ENCODE measurements at places on chromosomes 5 and 9.

DNA sequence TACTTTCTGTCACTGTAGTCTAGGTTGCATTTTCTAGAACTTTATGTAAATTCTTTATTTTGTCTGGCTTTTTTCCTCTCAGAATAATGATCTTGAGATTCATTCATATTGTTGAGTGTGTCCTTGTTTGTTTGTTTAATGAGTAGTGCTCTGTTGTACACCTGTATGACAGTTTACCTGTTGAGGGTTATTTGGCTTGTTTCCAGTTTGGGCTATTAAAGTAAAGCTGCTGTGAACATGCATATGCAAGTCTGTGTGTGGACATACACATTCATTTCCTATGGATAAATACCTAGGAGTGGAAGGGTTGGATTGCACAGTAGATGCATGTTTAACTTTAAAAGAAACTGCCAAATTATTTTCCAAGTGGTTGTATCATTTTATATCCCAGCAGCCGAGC, 30.4 kb downstream of the MVB12B start:
- peak; percentile 91 for DNase-seq

DNA sequence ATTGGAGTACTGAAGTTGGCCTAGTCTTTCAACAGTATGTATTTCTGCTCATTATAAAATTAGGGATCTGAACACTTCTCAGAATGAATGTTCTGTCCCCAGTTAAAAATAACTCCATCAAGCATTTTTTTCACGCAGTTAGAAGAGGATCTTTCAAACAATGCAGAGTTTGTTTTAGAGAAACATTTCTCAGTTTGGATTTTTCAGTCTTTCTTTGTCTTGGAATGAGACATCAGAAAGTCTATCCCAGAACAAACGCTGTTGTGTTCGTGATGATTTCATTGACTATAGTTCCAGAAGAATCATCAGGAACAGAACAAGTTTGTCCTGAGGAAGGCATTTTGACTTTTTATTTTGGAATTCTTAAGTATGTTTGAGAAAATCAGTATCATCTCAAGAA, 218.7 kb downstream of the ARRDC3 start:
- no peak for DNase-seq

DNA sequence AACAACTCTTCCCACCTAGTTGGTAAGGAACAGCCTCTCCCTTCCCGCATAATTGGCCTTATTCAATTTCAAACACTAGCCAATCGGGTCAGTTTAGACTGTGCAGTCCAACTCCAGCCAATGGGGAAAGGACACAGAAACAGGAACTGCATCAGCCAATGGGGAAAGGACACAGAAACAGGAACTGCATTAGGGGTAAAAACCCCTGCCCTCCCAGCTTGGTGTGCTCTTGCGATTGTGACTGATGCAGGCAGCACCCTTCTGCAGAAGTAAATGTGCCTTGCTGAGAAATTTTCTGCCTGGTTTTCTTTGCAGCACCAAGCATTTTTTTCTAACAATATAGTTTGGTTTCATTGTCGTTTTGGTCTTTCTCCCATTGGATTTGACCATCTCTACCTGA, 8.5 kb upstream of the GLT6D1 start:
- DNase-seq: no peak

DNA sequence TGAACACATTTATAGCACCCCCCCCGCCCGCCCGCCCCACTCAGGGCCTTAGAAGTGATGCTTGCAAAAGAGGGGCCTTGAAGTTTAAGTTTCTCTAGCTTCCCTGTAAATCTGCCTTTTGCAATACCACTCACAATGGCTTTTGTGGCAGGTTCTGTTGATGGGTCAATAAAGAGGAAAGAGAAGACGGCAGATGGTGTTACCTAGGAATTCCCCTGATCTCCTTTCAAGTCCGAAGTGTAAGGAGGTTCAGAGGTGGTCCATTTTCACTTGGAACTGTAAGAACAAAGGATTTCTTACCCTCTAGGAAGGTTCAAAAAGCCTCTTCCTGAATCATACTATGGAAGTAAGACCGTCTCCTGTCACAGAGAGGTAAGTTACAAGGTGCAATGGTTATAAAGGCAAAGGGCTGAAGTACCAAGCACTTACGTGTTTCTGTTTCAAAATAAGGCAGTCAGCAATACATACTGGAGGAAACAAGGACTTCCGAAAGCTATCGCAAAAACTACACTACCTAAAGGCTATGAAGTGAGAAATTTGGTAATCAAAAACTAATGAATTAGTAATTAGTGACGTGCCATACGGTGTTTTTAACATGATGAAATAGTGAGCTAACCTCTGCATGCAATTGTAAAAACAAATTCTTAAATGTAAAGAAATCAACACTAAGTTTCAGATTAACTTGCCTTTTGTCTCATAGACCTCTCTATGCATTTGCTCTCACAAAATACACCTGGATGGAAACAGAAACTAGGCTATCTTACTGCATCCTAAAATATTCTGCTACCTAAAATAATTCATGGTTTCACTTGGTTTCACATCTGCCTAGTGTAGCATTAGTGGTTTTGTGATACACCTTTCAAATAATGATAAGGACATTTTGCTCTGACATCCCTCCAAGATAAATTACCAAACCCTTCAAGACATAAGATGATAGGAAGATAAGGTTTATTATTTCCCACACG, 589.4 kb upstream of the FAM174A start:
- no peak for DNase-seq

DNA sequence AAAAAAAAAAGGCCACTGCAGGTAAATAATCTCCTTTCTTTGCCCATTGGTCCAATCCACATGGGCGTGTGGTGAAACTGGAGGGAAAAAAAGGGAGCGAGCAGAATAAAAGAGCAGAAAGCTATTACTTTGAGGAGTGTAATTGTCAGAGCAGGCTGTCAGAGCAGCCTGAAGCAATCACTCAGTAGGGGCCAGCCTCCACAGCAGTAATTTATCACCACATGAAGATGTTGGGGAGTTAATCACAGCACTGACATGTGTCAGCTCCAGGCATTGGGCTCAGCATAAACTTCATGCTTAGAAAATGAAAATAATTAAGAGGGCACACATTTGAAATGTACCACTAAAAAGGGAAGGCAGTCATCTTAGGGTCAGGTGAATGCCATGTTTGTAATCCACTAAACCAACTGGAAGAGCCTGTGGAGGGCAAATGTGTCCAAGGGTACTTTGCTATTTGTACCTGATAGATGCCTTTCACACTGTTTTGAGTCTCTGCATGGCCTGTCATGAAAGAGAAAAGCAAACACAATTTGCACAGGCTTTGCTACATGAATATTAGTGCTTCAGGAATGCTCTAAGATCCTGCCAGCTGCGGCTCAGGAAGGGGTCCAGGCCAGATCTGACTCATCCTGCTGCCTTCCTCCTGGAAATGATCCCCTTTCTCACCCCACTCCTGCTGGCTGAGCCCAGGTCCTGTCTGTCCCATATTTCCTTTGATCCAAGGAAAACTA, 2.9 kb upstream of the PTGER4 start:
- no peak for DNase-seq

DNA sequence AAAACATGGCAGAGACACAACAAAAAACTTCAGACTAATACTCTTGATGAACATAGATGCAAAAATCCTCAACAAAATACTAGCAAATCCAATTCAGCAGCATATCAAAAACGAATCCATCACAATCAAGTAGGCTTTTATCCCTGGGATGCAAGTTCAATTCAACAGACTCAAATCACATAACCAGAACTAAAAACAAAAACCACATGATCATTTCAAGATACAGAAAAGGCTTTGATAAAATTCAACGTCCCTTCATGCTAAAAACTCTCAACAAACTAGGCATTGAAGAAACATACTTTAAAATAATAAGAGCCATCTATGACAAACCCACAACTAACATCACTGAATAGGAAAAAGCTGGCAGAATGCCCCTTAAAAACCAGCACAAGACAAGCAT, 93.6 kb downstream of the TUSC1 start:
- no peak for DNase-seq

- DNase-seq: no peak
Measured at GRCh38 chr9:124934290-124934689, 6.6 kb downstream of the GOLGA1 start.

- no peak for DNase-seq
Measured at GRCh38 chr9:614431-614830, 227.1 kb upstream of the DMRT1 start.

DNA sequence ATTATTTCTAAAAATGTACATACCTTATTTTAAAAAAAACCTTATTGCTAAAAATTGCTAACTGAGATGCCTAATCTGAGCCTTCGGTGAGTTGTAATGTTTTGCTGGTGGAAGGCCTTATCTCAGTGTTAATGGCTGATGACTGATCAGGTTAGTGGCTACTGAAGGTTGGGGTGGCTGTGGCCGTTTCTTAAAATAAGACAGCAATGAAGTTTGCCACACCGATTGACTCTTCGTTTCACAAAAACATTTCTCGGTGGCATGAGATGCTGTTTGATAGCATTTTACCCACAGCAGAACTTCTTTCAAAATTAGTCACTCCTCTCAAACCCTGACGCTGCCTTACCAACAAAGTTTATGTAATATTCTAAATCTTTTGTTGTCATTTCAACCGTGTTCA, 14.7 kb downstream of the CENPK start:
- no peak for DNase-seq

DNA sequence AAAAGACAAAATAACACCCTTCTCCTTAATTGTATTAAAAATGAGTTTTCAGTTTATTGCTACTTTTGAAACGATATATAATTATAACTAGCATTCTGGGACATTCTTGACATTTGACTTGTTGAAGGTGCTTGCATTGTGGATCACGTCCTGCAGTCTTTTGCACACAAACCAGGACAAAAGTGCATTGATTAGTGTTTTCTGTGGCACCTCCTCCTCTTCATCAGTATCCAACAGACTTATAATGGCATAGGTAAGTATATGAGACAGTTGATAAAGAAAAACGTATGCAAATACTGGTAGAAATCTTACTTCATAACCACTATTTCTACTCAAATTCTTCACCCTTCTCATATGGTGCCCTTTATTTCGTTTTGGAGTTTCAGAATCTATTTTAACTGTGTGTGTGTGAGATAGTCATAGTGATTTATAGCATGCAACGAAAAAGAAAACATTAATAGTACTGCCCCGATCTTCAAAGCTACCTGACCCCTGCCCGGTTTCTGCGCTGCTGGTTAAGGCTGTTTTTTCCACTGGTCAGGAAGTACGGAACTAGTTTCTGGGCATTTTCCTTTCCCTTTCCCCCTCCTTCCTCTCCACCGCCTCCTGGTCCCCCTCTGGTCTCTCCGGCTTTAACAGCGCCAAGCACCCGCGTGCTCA, 639 bp upstream of the RASA1 start:
- DNase-seq: no peak

DNA sequence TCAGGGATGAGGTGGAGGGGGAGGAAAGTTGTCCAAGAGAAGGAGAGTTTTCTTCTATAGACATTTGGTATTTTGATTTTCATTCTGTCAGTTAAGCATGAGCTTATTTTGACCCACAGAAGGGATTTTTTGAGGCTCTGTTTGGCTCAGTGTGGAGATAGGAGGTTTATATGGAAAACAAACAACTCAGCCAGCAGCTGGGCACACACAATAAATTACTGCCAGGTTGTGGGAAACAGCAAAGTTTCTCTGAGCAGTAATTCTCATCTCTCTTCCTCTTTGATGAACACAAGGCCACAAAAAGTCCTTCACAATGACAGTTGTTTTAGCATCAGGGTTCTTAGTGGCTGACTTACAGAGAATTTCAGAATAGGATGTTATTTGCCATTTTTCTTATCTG, 486.1 kb downstream of the KDM4C start:
- no peak for DNase-seq

DNA sequence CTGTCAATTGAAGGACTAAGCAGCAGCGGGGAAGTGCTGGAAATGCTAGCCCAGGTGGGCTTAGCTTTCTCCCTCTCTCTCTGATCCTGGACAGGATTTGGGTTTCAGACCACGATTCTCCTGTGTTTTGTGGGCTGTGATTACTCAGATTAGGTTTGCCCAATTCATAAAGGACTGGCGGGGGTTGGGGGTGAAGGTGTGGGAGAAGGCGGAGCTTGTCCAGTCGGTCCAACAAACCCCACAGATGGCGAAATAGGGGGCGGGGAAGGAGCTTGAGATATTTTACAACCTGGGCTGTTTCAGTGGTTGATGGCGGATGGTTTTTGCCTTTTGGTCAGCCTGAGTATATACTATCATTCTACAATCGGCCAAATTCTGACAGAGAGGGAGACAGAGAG, 35.2 kb downstream of the PCDHAC2 start:
- DNase-seq: peak; percentile 49

- DNase-seq: peak; percentile 3
Measured at GRCh38 chr5:72608297-72608696, 101.1 kb upstream of the ZNF366 start.

DNA sequence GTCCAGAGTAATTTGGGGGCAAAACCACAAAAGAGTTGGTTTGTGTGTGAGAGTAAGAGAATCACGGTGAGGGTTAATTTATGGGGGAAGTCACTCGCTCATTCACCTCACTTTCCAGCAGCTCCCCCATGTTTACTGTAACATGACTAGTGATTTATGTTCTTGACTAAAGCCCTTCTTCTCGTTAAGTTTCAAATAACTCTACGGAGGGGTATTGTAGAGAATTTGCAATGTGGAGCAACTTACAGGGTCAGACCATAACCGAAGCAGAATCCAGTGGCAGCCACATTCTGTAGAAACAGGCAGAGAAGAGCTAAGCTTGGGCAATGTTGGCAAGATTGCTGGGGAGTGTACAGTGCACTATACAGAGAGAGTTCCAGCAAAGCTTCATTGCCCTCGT, 760.6 kb downstream of the IRX1 start:
- DNase-seq: no peak

GRCh38 chr5:95411474-95411873, 20.3 kb downstream of the FAM81B start:
- no peak for DNase-seq

DNA sequence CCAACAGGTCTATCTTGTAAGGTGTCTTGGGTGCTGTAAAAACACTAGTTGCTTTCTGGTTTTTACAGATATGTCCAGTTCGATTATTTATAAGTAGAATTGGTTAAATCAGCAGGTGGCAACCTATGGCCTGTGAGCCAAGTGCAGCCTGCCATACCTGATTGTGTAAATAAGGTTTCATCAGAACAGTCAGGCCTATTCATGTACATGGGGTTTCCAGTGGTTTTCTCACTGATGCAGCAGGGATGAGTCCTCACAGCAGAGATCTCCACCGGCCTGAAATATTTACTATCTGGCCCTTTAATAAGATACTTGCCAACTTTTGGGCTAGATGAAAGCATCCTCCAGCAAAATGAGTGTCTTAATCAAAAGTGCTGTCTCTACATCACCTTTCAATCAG, 132.9 kb upstream of the ICE1 start:
- no peak for DNase-seq

- DNase-seq: no peak
Measured at GRCh38 chr5:149210968-149211490, 60.6 kb upstream of the AFAP1L1 start.

GRCh38 chr5:115810761-115811160, 5.7 kb downstream of the CDO1 start:
- DNase-seq: no peak

- no peak for DNase-seq
Measured at GRCh38 chr5:380701-381309, 59.3 kb downstream of the AHRR start.

GRCh38 chr5:136197462-136198142, 4.6 kb upstream of the SMIM32 start:
- no peak for DNase-seq

Measured in NCI-H1105 treated with DMSO at 0.1 percent for 48 hours (cell line).